Esophagus squamous epithelium (tissue), 5 donors: ENCODE measurements at places on chromosomes 7 and 10.

DNA sequence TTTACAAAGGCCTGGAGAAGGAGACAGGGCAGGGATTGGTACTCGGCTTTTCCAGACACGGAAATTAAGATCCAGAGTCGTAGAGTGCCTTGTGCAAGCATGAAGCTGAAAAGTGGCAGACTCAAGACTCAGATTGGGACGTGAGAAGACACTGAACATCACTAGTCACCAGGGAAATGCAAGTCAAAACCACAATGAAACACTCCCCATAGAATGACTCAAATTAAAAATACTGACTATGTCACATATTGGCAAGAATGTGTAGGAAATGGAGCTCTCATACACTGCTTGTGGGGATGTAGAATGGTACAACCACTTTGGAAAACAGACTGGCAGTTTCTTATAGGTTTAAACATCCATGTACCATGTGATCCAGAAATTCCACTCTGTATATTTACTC is 472.0 kb downstream of the RPS24 start:
- no peak for DNase-seq

DNA sequence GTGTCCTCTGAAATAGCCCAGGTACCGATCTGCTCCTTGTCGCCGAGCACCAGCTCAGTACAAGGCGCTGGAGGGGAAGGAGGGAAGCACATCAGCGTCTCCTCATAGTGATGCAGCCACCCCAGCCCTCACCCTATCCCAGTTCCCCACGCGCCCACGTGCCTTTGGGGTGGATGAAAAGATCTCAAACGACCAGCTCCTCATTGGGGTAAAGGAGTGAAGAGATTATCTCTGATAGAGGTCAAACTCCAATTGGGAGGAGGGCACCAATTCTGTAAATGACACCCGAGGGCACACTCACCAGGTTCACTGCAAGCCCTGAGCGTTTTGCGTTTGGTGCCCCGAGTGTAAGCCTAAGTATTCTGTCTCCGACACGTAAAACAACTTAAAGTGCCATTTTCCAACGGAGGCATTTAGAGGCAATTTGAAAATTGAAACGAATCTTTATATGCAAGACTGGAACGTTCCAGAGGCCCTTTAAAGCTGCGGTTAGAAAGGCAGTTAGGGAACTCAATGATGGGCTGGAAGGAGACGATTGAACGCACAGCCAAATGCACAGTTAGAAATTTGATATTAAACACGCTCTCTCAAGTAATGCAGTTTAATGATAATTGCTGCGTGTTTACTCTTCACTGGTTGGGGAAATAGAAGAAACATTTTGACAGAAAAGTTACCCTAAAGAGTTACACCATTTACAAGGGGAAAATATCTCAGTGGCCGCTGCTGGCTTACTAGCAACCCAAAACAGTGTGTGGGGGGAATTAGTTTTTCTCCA is 8.9 kb upstream of the EMX2 start:
- no peak for DNase-seq

DNA sequence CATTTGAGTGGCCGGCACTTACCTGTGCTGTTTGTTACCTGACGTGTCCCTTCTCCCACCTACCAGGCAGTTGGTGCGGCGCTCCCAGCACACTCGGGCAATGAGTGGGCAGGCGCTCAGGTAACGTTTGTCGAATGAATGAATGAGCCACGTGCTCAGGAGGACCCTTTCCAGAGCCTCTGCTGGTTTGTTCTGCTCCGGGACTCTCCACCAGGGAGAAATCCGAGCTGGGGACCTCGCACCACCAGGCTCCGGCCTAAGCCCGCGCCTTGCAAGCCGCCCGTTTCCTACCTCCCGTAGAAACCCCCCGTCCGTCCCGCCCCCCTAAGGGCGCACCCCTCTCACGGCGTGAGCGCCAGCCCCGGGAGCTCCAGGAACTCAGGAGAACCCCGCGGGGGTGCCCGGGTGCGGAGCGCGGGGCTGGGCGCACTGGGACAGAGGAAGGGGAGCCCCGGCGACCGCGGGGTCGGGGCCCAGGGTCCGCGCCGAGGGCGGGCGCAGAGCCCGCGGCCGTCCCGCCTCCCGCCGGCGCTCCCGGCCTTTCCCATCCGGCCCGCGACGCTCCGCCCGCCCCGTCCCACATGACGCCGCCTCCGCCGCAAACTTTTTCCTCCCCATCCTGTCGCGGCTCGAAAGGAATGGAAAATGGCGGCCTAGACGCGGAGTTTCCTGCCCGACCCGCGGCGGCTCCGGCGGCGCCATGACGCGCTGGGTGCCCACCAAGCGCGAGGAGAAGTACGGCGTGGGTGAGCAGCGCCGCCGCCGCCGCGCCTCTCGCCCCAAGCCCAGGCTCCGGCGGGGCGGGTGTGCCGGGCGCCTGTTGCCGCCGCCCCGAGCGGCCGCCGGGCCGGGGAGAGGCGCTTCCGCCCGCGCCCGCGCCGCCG is at the start of gene DOCK1:
Gene DOCK1 (plus strand): TSS at position 611 of the 884 bp plus-strand sequence. CDS start 90 bp downstream, at position 701.
- no peak for DNase-seq

GRCh38 chr10:64369885-64370773 is 848.9 kb downstream of the REEP3 start:
- no peak for DNase-seq

DNA sequence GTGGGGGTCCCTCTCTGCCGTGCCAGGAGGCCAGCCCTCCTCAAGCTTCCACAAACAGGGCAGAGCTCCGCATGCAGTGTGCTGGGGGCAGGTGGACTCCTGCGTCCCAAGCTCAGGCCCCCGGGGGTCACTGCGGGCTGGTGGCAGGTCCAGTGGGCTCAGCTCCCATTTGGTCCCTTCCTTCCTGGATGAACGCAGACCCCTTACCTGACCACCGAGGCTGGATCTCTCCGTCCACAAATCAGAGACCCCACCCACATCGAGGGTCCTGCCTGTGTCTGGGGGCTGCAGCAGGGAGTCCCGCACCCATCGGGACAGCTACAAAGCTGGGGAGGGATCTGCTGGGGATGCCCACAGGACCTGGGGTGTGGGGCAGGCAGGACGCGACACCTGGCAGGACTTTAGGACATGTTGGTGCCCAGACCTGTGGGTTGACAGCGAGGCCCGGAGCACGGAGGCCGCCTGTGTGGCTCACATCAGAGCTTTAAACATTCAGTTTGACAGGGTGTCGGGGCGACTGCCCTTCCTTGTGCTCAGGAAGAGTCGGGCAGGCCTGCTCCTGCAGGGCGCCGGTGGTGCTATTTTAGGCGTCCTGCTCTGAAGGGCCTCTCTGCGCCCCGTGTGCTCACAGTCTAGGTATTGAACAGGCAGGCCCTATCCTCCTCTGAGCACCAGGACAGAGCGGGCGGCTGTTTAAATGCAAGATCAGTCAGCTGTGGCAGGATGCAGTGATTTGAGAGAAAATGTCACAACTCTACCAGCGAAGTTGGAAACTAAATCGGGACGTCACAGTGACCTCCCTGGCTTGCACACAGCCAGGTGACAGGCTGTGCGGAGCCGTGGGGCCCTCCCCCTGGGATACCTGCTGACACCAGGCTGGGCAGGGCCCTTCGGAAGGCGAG is 15.9 kb upstream of the CFAP46 start:
- no peak for DNase-seq

GRCh38 chr7:68858497-68858896 is 739.8 kb upstream of the AUTS2 start:
- no peak for DNase-seq

DNA sequence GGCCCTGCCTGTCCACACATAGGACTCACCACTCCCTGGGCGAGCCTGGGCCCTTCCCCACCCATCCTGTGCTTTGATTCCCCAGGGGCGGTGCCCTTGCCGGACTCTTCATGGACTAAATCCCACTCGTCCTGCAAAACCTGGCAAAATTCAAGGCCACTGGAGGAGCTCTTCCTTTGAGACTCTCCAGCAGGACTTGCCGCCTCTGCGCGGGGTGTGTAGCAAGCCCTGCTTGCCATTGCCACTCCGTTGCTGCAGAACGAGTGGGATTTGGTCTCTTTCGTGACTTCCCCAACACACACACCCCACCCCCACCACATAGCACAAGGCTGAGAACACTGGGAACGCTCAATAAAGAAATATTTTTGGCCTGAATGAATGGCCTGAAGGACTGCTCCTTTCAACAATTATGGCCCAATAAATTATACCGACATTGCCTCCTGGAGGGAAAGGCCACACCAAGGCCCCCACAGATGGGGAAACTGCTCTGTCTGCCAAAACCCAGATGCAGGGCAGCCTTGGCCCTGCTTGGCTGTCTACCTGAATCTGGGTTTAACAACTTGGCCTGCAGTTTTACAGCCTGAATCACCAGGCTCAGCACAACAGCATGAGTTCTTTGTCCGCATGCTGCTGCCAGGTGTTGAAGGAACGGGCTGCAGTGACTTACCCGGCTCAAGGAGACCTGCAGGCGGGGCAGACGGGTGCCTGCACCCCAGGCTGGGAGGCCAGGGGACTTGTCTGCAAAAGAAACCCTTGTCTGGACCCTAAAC is 72.8 kb upstream of the KAT6B start:
- DNase-seq, result no peak

DNA sequence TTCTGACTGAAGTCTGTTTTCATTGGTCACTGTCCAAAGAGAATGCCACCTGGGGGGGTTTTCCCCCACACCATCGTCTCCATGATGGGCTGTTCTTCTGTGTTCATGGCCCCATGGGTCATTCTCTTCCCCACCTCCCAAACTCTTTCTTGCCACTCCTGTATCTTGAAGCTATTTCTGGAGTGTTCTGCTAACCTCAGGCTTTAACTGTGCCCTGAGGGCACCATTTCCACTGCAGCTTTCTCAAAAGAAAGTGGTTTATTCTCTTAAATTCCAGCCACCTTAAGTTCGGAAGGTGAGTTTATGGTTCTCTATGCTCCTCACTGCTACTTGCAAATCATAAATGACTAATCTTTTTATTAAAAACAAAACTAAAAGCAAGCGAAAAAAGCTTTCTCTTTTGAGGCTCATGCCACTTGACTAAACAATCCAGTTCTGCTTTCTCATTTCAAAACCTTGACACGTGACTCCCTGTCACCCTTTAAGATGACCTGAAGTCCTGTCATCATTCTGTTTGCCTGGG is 7.4 kb upstream of the APBB1IP start:
- no peak for DNase-seq

DNA sequence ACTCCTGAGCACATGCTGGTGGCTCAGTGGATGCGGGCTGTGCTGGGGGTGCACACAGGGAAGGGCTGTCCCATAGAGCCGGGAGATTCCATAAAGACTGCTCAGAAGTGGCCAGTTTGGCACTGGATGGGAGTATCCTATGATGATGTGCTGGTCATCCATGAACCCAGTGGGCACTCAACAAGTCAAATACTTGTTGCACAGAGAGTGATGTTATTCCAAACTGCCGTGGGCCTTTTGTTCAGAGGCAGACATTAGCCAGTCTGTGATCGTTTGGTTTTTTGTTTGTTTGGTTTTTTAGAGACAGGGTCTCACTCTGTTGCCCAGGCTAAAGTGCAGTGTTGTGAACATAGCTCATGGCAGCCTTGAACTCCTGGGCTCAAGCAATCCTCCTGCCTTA is 30.9 kb upstream of the SAMD8 start:
- no peak for DNase-seq

GRCh38 chr7:98250789-98251188 is 1.2 kb downstream of the TECPR1 start:
- no peak for DNase-seq

DNA sequence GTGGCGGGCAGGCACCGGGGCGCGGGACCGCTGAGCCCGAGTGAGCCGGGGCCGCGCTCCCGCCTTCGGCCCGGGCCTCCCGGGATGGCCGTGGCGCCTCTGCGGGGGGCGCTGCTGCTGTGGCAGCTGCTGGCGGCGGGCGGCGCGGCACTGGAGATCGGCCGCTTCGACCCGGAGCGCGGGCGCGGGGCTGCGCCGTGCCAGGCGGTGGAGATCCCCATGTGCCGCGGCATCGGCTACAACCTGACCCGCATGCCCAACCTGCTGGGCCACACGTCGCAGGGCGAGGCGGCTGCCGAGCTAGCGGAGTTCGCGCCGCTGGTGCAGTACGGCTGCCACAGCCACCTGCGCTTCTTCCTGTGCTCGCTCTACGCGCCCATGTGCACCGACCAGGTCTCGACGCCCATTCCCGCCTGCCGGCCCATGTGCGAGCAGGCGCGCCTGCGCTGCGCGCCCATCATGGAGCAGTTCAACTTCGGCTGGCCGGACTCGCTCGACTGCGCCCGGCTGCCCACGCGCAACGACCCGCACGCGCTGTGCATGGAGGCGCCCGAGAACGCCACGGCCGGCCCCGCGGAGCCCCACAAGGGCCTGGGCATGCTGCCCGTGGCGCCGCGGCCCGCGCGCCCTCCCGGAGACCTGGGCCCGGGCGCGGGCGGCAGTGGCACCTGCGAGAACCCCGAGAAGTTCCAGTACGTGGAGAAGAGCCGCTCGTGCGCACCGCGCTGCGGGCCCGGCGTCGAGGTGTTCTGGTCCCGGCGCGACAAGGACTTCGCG is 534 bp downstream of the FZD9 start:
- DNase-seq, result no peak

- no peak for DNase-seq
These were observed 388.3 kb downstream of the KIF20B start for GRCh38 chr10:90089719-90090118.

GRCh38 chr10:44858988-44859387 is 52.1 kb upstream of the TMEM72 start:
- DNase-seq, result no peak

DNA sequence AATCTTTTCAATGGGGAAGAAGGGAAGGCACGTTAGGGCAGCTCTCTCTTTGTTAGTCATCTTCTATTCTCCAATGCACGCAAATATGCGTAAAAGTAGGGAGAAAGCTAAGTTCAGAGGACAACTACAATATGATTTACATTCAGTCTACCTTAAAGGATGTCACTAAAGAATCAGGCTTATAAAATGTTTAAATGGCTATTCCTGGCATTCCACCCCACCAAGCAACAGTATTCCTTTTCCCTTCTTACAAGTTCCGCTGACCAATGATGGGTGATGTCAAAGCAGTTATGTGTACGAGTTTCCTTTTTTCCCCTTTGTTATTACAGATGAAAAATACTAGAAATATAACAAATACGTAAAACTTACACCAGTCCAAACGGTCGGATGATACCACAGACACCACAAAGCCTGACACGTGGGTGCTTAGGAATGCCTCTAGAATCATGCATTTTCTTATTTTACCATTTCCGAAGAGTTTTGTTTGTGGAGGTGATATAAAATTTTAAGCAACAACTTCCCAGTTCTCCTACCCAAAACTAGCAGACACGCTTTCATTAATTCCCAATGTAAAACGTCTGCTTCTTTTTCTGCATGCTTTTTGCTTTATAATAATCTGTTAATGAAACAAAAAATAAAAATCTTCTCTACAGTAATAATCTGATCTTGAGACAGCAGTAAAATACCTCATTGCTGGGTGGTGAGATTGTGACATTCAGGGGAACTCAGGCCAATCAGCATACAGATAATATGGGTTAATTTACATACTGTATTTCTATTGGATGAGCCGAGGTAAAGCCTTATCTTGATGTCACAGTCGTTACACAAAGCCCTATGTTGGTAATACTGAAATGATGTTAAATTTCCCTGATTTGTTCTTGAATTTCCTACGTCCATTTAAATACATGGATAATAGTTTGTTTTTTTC is 708 bp upstream of the GPR85 start:
- DNase-seq, result no peak

- DNase-seq, result no peak
These were observed 51.9 kb downstream of the TNS3 start for GRCh38 chr7:47529826-47530555.
